Fibroblast of gingiva (primary cell): ENCODE measurements at places on chromosomes 3 and 15.

- DNase-seq: no peak
Observed at GRCh38 chr3:50100386-50100785, 11.7 kb downstream of the RBM5 start.

DNA sequence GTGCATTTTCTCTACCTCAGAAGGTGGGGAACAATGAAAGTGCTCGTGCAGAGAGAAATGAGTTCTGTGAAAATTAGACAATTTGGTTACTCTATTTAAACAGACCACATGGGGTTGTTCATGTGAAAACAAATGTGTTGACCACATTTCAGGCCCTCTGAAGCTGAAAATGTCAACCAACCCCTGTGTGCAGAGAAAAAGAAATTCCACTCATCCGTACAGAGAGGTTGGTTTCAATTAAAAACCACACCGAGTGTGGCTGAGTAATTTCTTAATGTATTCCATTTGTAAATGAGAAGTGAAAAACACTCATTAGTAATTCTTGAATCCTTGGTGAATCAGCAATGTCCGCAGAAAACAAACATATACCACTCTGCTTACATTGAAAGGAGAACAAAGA is 46.9 kb upstream of the SLC7A14 start:
- DNase-seq: peak; percentile 61

DNA sequence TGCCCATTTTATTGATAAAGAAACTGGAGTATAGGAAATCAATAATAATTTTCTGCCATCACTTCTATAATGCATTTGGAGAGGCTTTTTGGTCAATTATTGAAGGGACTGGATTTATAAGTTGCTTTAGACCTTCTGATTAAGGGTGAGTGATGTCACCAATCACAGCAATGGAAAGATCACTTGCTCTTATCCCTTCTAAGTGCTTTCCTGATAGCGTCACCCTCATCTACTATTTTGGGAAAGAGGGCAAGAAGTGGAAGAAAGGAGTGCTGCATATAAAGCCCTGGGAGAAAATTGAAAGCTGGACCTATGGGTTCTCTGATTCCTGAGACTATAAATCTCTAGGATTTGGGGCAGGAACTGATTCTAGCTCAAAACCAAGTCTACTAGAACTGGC is 771.3 kb downstream of the AGBL1 start:
- DNase-seq: no peak

GRCh38 chr15:62403164-62403809 is 238.2 kb upstream of the C2CD4B start:
- peak; percentile 78 for DNase-seq

GRCh38 chr15:69719527-69720240 is 267.1 kb downstream of the RPLP1 start:
- DNase-seq: no peak

- DNase-seq: no peak
Observed at GRCh38 chr3:66572938-66573710, 72.3 kb upstream of the LRIG1 start.

DNA sequence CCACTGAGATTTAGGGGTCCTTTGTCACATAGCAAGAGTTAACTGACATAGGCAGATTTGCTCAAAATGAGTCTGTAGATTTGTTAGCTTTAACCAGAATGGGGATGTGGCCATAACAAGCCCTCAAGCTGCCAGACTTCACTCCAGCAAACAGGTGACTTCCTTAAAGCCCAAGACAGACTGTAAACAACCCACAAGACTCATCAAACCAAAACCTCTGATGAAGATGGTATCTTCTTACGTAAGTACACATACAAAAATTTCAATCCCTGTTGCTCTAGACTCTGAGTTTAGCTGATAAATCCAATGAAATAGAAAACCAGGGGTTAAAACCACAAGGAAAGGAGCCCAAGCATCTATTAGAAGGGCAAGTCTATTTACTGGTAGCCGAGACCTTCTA is 18.2 kb upstream of the ZBTB20 start:
- no peak for DNase-seq

DNA sequence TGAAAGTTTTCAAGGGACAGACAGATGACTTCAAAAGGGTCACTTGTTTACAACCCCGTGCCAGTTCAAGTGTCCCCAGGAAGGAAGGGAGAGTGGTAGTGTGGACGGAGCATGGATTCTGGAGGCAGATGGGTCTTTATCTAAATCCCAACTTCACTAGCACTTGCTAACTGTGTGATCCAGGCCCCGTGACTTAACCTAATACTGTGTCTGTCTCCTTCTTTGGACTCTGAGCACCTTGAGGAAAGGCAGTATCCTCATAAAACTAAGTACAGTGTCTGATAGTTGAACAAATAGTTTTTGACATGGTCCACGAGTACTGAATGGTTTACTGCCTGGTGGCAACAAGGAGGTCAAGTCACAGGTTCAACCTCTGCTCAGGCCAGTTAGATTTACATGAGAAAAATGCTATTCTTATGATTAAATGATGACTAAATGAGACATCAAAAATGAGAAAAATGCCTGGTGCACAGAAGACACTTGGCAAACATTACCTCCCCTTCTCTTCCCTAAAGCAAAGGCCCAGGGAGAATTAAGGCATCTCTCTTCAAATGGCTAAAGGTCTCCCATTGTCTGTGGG is 48.9 kb downstream of the ABCC5 start:
- DNase-seq: no peak

DNA sequence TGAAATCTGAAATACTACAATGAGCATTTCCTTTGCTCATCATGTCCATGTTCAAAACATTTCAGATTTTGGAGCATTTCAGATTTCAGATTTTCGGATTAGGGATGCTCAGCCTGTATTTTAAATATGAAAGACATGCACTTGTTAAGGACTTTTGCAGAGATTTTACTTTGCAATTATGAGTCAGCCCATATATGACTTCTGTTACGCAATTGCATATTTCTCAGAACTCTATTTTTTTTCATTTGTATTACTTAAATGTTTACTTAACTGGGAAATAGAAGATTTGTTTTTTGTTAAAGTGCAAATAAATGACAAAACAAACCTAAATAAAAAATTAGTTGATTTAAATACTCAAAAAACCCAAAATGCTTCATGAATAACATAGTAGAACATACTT is 376.2 kb downstream of the ZBTB20 start:
- DNase-seq: peak; percentile 57

DNA sequence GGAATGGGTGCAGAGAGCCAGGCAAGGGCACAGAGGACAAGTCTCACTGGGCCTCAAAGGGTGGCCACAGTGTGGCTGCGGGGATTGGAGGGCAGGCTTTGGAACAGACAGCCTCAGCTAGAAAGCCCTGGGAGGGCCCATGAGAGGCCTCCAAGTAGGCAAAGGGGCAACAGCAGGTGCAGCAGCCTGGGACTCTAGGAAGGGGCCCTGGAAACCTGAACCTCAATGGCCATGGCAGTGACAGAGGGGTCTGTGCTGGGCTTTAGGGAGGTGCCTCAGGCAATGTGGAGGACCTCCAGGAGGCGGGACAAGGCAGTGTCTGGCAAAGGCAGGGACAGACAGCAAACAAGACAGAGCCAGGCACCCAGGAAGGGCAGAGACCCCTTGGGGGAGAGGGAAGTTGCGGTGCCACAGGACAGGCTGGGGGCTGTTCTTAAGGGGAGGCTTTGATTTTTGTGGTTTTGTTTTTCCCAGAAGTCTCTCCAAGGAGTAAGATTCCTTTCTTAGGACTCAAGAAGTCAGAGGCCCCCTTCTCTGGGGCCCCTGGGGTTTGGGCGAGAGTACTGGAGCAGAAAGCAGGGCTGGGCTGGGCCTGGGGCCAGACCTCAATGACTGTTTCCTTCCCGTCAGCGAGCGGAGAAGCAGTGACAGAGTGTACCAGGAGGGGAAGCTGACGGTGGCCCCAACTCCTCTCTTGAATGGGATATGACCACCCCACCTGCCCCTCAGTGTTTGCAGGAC is 9.7 kb downstream of the STOML1 start:
- peak; percentile 92 for DNase-seq

- peak; percentile 17 for DNase-seq
Observed at GRCh38 chr3:68893600-68894239, 38.6 kb downstream of the TAFA4 start.

DNA sequence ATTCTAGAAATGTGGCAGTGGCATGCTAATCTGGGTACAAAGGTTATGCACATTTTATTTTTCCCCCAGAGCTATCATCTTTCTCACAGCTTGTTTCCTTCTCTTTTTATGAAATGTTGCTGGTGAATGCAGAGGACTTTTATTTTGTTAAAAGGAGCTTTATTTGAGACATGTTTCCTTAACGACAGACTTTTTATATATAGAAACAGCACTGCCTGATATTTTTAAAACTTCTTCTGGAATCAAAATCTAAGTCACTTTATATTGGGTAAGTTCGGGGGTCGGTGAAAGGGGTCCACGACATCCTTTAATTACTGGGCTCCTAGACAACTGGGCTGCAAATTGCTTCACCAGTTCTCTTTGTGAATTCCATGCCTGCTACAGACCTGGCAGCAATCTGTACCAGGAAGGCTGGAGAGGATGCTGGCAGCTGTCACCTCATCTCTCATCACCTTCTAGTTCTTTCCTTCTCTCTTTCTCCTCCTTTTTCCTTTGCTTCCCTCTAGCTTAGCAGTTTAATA is 464.7 kb downstream of the PDCD6IP start:
- no peak for DNase-seq

GRCh38 chr3:169173231-169173630 is 490.3 kb downstream of the MECOM start:
- DNase-seq: no peak

- DNase-seq: no peak
Observed at GRCh38 chr3:48678056-48678455, 7.7 kb downstream of the NCKIPSD start.

DNA sequence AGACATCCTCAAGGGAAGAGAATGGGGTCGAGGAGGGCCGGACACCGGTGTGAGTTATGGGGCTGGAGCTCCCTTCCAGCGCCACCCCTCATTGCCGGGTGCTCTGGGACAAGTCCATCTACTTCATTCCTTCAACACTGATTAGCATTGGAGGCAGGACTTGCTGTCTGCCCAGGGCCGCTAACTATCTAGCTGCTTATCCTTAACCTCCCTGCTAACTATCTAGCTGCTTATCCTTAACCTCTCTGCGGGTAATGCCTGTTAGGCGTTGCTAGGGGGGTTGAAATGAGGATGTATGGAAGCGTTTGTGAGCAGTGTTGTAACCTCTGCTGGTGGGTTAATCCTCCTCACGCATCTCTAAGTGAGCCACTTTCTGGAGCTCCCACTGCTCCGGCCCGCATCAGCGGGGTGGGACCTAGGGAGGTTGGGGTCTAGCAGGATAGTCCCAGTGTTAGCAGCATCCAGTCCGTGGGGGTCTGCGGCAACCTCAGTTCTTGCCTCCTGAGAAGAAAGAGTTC is 10.9 kb upstream of the CHAC1 start:
- DNase-seq: no peak

DNA sequence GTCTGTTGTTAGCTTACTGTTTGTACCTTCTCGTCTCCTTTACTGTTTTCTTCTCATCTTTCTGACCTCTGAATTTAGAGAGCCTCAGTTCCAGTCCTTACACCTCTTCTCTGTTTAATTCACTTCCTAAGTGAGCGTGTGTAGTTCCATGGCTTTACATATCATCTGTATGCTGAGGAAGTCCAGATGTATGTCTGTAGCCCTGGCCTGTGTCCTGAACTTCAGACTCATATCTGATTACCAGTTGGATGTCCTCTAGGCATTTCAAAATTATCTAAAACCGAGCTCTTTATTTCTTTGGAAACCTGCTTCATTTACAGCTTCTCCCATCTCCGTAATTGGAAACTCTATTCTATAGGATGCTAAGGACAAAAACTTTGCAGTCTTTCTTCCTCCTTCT is 75.8 kb downstream of the MAP2K5 start:
- DNase-seq: no peak

DNA sequence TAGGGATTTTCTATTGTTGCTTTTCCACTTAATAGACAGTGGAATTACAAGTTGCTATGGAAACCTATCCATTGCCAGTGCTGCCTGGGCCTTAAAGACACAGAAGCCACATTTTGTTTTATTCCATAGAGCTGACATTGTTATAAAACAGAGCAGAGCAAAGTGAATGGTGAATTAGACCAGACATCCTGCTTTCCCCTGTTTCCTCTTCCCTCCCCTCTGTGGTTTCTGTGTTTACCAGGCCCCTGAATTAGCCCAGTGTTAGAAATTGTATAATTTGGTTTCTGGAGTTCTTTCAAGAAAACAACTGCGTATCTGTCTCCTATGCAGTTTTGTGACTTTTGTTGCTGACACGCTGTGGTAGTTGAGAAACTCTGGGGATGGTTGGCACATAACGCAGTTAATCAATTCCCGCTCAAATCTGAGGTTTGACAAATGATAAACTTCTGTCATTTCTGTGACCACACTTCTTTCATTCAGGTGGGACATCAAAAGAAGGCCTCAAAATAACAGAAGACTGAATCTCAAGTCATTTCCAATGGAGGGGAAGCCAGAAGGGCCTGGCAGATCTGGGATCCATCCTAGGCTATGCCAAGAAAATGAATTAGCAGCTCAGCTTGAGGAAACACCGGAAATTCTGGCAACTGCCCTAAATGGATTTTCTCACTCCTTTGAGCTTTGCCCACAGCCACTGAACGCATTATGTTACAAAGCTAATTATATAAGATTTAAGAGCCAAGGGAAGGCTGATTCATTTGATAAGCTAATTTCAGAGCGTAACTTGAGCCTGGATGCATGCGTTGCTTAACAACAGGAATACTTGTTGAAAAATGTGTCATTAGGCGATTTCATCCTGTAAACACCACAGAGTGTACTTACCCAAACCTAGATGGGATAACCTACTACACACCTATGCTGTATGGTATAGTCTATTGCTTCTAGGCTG is 46.9 kb downstream of the NR1D2 start:
- DNase-seq: peak; percentile 40

GRCh38 chr3:138877226-138877625 is 42.5 kb upstream of the PIK3CB start:
- no peak for DNase-seq

DNA sequence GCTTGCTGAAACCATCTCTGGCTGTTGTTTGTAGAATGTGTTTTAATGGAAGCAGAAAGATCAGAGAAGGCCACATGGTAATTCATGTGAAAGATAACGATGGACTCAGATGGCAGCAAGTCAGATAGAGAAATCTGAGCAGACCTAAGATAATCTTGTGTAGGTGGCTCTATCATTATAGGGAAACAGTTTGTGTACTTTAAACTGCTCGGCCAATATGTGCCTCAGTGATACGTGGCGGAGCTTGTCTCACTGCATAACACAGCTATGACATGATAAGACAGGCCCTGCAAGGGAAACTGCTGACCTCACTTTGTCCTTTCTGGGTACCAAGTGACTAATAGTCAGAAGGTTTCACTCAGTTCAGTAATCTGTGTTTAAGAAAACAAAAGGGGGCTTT is 51.0 kb downstream of the MME start:
- no peak for DNase-seq

DNA sequence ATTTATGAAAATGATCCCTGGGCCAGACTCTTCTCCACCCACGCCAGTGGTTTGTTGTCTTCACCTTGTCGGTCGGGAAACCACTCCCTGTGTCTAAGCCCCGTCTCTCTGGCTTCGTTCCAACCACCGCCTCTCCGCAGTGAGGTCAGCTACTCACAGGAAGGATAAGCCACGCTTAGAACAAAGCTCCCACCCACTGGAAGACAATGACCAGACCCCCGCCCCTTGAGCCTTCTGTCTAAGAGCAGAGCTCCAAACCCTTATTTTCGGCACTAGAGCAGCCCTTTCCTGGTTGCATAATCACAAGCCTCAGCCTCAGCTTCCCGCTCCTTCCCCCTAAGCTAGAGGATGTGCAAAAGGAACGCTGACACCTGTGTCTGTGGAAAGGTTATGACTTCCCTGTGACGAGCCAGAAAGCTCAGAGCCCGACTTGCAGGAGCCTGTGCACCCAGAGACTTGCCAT is 114.9 kb upstream of the MEF2A start:
- DNase-seq: no peak

GRCh38 chr15:75061272-75061671 is 37.9 kb downstream of the PPCDC start:
- no peak for DNase-seq
